ENCODE measurements at places on chromosomes 2 and 18.
A peak's percentile ranks its signal among the peaks of the same experiment; 100 is the strongest.

- no peak for DNase-seq
Observed at GRCh38 chr2:108923019-108923700, 65.9 kb downstream of the EDAR start.

GRCh38 chr18:36993068-36993467 is 164.1 kb downstream of the KIAA1328 start:
- no peak for DNase-seq

GRCh38 chr2:122023059-122023864 is 267.8 kb downstream of the TSN start:
- DNase-seq, result peak; percentile 38

DNA sequence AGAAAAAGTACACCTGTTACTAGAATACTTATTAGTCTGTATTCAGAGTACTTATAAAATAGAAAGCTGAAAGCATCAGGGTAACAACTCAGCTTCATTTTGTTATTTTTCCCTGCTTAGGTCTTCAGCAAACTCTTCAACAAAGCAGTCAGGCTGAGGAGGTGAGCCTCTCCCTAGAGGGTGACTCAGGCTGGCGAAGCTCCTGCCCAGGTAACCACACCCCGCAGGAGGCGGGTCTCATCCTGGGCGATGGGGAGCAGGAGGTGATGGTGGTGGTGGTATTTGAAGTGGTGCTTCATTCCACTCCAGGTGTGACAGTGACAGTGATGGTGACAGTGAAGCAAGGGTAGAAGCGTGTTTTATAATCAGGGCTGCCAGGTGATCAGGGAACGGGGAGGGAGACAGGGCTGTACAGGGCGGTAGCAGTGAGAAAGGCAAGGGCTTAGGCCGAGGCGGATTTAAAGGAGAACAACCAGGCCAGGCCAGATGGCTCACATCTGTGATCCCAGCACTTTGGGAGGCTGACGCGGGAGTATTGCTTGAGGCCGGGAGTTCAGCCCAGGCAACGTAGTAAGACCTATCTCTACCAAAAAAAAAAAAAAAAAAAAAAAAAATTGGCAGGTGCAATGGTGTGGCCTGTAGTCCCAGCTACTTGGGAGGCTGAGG is 127.1 kb downstream of the SOCS6 start:
- DNase-seq, result no peak

DNA sequence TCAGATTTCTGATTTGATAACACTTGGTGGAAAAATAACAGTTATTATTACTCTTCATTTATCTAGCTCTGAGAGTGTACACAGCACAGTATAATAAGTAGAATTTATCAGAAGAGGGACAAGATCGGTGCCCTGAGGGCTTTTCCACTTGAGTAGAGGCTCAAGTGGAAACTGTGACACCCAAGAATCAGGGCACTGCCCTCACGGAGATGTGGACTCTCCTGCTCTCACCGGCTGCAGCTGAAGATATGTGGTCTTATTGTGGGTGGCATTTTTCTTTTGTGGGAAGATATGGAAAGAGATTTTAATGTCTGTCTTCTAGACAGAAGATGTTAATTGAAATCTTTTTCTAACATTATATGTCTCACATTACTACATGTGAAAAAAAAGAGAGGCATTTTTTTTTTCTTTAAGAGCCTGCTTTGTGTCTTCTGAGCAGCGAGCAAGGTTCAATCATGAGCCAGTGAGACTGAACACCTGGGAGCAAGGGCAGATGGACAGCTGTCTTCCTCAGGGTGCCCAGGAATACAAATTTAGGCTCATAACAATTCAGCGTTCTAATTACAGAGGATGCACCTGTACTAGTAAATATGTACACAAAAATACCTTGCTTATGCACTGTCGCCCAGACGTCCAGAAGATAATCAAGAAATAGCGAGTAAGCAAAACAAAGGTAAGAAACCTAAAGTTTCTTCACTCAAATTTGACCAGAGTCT is 1098.2 kb upstream of the FANCL start:
- DNase-seq, result no peak

DNA sequence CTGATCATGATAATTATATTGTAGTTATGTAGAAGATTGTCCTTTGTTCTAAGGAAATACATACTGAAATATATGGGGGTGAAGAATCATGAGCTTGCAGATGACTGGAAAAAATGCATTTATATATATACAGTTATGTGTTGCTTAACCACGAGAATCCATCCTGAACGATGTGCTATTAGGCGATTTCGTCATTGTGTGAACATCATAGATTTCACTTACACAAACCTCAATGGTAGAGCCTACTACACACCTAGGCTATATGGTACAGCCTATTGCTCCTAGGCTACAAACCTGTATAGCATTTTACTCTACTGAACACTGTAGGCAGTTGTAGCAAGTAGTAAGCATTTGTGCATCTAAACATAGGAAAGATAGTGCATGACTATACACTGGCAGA is 2.6 kb upstream of the ACAA2 start:
- no peak for DNase-seq

DNA sequence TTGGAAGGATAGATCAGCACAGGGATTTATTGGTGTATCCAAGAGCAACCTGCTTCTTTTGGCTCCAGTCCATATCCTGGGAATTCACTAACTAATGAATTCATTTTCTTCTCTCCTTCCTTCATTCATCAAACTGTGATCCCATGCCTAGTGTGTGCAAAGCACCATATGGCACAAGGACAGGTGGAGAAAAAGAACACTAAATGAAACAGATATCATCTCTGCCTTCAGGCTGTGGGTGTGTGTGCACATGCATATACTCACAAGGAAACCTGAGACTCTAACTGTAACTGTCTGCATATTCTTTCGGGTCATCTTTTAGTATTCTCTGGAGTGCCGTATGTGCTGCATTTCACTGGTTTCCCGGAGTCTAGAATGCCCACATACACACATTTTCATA is 20.2 kb downstream of the TNP1 start:
- DNase-seq, result peak; percentile 48
